ENCODE measurements at places on chromosomes 12 and 14. TPM values are rescaled to one million over a fixed set of nuclear protein-coding genes. Genes with fewer than 3 reads are reported as not detected.

DNA sequence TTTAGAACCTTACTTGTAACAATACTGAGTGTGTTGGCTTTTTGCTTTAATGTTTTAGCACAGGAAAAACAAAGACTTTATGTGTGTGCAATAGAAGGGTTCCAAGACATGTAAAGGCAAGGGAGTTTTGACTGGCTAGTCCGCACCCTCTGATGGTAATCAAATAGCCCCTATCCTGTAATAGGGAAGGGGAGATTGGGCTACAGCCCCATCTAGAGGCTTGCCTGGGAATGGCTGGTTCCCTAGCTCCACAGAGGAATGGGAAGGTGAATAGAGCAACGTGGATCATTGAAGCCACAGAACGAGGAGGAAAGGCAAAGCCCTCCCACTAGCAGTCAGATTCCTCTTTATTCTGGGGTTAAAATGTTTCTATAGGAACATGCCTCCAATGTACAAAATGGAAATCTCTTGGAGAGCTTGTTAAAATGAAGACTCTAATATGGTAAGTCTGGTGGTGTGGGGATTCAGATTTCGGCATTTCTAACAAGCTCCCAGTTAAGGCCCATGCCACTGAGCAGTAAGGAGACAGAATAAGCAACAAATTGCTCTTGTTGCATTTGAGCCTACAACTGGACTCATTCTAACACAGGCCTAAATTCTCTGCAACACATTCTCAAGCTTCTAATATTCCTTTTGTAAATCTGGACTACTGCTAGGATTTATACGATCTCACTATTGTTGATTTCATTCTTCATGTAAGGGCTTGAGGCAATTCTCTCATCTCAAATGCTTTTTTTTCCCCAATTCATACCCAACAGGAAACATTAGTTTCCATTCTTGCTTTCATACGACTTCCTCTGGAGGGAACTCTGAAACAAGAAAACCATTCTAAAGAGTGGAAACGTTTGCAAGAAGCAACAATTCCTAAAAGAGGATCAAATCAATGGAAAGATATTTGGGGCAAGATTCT, 57.1 kb downstream of the NIN start:
- DNase-seq: peak; percentile 61

GRCh38 chr12:65524666-65525065, 246.2 kb downstream of the MSRB3 start:
- DNase-seq: no peak

DNA sequence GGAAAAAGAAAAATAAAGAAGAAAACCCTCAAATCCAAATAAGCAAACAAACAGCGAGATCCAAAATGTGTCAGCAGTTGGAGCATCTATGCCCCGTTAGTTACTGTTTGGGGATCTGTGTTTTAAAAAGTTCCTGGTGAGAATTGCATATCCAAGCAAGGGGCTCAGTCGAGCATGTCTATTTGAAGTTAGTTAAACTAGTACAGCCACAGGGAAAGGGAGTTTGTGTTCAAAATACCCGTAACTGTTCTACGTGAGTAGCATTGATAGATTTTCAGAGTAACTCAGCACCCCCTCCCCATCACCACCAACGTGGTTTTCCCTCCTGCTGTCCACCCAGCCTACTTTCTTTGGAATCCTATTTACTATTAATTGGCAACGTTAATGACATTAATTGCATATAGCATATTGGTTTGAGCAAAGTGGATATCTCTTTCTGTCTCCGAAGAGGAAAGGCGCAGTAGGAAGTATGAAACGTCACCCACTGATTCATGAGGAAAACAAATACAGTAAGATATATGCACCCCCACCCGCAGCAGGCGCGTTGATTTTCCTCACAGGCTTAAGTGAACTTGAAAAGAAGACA, 1.5 kb downstream of the NPAS3 start:
- no peak for DNase-seq

DNA sequence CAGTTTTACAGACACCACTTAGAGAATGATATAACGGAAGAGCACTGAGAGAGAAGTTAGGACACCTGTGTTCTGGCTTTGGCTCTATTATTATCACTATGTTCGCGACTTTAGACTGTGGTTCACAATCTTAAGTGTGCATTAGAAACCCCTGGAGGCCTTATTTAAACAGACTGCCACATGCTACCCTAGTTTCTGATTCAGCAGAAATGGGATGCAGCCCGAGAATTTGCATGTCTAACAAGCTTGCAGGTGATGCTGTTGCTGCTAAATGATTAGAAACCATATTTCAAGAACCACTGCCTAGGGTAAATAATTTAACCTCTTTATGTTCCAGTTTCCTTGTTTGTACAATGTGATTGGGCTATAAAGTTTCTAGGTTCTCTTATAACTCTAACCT, 3.6 kb upstream of the RAD51AP1 start:
- DNase-seq: no peak

GRCh38 chr12:6263931-6264330, 46.6 kb upstream of the PLEKHG6 start:
- no peak for DNase-seq

GRCh38 chr12:96980991-96981414, 73.9 kb downstream of the NEDD1 start:
- no peak for DNase-seq

DNA sequence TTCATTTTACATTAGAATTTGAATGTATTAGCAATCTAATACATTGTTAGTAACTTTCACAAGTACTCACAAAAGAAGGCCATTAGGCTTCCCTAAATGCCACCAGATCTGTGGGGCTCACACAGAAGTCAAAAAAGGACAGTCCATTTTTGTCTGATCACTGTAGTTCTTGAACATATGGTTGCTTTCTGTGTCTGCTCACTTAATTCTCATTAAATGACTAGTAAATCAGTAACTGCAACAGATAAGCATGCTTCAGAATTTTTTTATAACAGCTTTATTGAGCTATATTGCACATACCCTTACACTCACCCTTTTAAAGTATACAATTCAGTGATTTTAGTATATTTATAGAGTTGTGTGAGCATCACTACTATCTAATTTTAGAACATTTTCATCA, 71.4 kb downstream of the DENND5B start:
- DNase-seq: no peak

DNA sequence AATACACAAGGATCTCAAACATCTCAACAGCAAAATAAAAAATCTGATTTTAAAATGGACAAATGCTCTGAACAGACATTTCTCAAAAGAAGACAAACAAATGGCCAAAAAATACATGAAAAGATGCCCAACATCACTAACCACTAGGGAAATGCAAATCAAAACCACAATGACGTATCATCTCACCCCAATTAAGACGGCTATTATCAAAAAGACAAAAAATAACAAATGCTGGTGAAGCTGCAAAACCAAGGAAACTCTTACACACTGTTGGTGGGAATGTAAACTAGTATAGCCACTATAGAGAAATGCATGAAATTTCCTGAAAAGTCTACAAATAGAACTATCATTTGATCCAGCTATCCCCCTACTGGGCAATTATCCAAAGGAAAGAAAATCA, 145.0 kb downstream of the BTG1 start:
- no peak for DNase-seq

DNA sequence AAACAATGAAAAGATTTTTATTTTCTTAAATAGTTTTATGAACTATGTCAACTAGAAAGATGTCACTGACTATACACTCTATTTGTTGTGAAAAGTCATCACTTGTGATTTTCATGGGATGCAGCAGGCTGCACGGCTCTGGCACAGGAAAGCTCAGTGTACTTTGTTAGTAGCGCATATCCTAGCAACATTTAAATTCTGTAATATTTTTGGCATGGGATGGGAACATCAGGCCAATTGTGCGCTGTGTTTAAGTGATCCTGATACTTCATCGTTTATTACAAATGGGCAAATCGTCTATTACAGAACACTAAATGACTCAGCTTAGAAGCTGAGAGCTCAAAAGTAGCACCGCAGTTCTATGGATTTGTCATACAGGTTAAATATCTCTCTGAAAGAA, 60.7 kb upstream of the SAV1 start:
- DNase-seq: no peak

- no peak for DNase-seq
Observed at GRCh38 chr12:132493482-132494178, 3.7 kb downstream of the FBRSL1 start.

DNA sequence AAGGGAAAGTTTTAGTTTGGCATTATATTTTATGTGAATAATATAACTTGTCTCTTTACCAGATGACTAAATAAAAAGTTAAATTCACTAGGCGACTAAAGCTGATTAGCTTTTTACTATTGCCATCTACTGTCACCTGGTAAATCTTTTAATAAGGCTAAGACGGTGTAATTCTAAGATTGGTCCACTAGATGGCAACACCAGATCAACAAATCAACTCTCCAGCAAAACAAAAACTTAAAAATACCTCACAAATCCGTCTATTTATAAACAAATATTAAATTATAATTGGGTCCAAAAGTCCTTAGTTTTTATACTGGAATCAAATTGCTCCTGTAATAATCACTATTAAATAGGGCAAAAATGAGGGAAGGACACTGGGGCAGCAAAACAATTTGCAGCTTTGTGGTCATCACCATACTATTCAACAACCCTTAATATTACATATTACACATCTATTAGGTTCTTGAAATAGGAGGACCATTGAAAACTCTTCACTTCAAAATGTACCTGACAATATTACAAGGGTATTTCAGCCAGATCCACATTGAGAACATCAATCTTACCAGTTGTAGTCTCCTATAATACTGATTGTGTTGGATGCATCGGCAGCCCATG, 47.9 kb downstream of the GALC start:
- DNase-seq: no peak

- peak; percentile 21 for DNase-seq
Observed at GRCh38 chr14:78164226-78164853, 5.8 kb upstream of the NRXN3 start.

- DNase-seq: no peak
Observed at GRCh38 chr12:121883315-121883660, 5.3 kb upstream of the PSMD9 start.

GRCh38 chr14:106069804-106070625, 543.6 kb downstream of the TMEM121 start:
- DNase-seq: peak; percentile 28

- DNase-seq: no peak
Observed at GRCh38 chr14:62064751-62065323, 302.6 kb downstream of the SNAPC1 start.

DNA sequence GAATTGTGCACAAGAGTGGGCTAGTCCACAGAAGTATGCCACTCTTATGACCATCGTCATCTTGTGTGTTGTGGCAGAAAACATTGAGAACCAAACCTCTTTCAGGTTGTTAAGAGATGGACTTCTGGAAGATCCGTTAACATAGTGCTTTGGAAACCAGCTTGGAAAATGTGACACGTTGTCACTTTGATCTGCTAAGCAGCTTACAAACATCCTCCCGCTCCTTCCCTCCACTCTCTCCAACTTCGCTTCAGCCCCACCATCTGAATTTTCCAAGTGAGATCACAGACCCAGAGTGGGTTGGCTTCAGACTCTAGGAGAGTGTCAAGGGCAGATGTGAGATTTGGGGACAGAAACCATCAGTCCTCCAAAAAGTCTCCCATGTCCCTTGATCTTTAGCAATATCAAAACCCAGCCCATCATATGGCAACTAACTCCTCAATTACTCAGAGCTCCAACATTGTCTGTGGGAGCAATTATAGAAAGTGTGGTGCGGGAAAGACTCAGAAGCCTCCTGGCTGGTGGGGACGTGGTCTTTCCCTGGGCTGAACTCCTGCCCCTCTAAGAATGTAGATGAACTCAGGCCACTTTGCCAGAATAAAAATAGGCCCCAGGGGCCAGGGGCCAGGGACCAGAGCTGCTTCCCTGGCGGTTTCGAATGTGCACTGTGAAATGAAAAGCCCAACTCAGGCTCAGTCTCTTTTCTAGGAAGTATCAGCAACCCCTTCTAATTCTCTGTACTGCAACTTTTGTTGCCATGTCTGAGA, 129.5 kb downstream of the SLC38A6 start:
- DNase-seq: no peak

- DNase-seq: no peak
Observed at GRCh38 chr12:50117057-50117622, 5.1 kb downstream of the COX14 start.

DNA sequence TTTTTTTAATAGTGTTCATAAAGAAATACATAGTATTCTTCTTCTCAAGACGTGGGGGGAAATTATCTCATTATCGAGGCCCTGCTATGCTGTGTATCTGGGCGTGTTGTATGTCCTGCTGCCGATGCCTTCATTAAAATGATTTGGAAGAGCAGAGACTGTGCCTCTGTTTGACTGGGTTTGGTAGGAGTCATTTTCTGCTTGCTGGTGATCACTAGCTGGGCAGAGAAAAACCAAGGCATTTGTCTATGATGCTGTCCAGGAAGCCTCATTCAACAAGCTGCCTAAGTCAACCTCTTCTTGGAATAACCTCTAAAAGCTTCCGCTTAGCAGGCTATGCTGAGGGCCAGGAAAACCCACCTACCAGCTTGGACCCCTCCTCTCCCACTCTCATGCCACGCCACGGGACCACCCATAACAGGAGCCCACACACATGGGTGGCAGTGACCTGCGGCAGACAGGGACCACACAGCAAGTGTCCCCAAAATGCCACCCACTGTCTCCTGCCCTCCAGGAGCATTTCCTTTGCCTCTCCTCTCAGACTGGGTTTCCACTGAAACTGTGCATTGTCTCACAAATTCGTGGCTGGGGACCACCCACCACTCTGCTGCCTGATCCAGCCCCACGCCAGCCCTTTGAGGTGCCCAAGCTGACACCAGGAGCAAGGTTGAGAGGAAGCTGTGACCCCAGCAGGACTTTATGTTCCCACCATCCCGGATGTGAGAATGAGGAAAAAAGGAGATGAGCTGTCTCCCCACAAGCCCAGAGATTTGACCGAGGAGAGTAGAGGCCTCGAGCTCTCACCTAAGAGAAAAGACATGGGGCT, 36.8 kb downstream of the DAD1 start:
- peak; percentile 39 for DNase-seq

- DNase-seq: no peak
Observed at GRCh38 chr12:72677846-72678245, 405.7 kb downstream of the TRHDE start.

The GPR84 gene
- total RNA-seq: 1.2 TPM

The TCL1B gene
- total RNA-seq: not detected

The COL2A1 gene
- not detected for total RNA-seq

The SSTR1 gene
- total RNA-seq: not detected

The RPS6KL1 gene
- total RNA-seq: 4.5 TPM

The PROX2 gene
- total RNA-seq: 0.07 TPM

The SCNN1A gene
- 0.67 TPM for total RNA-seq

The POTEG gene
- total RNA-seq: not detected

The LGR5 gene
- not detected for total RNA-seq

The BMP4 gene
- not detected for total RNA-seq

The PRPF40B gene
- 7.2 TPM for total RNA-seq

The FAM90A1 gene
- 0.30 TPM for total RNA-seq

The CACNA2D4 gene
- 2.7 TPM for total RNA-seq

The MGP gene
- not detected for total RNA-seq

The SDSL gene
- total RNA-seq: not detected

The AICDA gene
- total RNA-seq: not detected

All from activated naive CD4-positive, alpha-beta T cell treated with anti-CD3 and anti-CD28 coated beads for 36 hours (primary cell).